Mammary microvascular endothelial cell (primary cell): ENCODE measurements at places on chromosomes 6 and 20. TPM values are rescaled to one million over a fixed set of nuclear protein-coding genes. Genes with fewer than 3 reads are reported as not detected.

TTK gene
- 34.6 and 39.8 TPM in 2 replicates for total RNA-seq

CNBD2 gene
- 4.0 and 5.1 TPM in 2 replicates for total RNA-seq

MEI4 gene
- not detected in 2 replicates for total RNA-seq

OR2B6 gene
- not detected in 2 replicates for total RNA-seq

CCDC28A gene
- total RNA-seq = 13.0 and 25.4 TPM in 2 replicates

LY6G5B gene
- total RNA-seq = 0.93 and 3.1 TPM in 2 replicates

PHACTR3 gene
- total RNA-seq = 0.39 TPM in 1 of 2 replicates, not detected in the other

TAP1 gene
- 111 and 118 TPM in 2 replicates for total RNA-seq

HLA-DMB gene
- total RNA-seq = 1.2 and 1.3 TPM in 2 replicates

PDYN gene
- total RNA-seq = not detected in 2 replicates

SLA2 gene
- not detected in 2 replicates for total RNA-seq

WFDC5 gene
- total RNA-seq = not detected in 2 replicates

TRAPPC3L gene
- 0.10 TPM in 1 of 2 replicates, not detected in the other for total RNA-seq

COL19A1 gene
- total RNA-seq = not detected in 2 replicates

HDGFL1 gene
- not detected in 2 replicates for total RNA-seq

CCN5 gene
- not detected in 2 replicates for total RNA-seq

MUC22 gene
- total RNA-seq = not detected in 2 replicates

KCNK16 gene
- not detected in 2 replicates for total RNA-seq

IFT52 gene
- 18.7 and 19.5 TPM in 2 replicates for total RNA-seq

RSPH4A gene
- total RNA-seq = under 0.01 and 0.10 TPM in 2 replicates

TNFRSF6B gene
- 298 and 328 TPM in 2 replicates for total RNA-seq

GNMT gene
- 0.20 TPM in 1 of 2 replicates, not detected in the other for total RNA-seq

ZC3H12D gene
- total RNA-seq = 0.05 TPM in 1 of 2 replicates, not detected in the other

VEGFA gene
- 7.6 and 7.8 TPM in 2 replicates for total RNA-seq

DDO gene
- 0.67 and 0.84 TPM in 2 replicates for total RNA-seq

IDH3B gene
- 109 and 114 TPM in 2 replicates for total RNA-seq

BPIFB1 gene
- total RNA-seq = not detected in 2 replicates

ZNF165 gene
- 0.20 and 0.49 TPM in 2 replicates for total RNA-seq

ANKRD66 gene
- total RNA-seq = not detected in 2 replicates

MYMX gene
- total RNA-seq = not detected in 2 replicates
